ENCODE measurements at places on chromosomes 3 and 15. TPM values are rescaled to one million over a fixed set of nuclear protein-coding genes. Genes with fewer than 3 reads are reported as not detected.

Gene CCR9
- not detected for total RNA-seq

GRCh38 chr3:172800156-172800555 is 49.6 kb downstream of the ECT2 start:
- DNase-seq = no peak

DNA sequence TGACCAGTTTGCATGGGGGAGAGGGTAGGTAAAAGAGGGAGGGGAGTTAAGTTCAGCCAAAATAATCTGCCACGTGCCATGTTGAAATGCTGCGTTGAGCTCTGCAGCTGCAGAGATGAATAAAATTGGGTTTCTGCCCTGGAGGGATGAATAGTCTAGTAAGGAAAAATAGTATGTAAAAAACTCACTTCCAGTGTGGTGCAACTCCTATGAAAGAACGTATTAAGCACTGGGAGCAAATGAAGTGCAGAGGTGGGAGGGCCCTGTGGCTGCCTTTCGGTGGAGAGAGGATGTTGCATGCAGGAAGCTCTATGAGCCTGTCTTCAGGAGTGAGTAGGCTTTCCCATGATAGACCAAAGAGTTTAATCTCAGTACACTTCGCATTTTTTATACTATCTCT is 8.6 kb downstream of the CEP63 start:
- no peak for DNase-seq

Gene PPCDC
- total RNA-seq = 24.4 TPM

DNA sequence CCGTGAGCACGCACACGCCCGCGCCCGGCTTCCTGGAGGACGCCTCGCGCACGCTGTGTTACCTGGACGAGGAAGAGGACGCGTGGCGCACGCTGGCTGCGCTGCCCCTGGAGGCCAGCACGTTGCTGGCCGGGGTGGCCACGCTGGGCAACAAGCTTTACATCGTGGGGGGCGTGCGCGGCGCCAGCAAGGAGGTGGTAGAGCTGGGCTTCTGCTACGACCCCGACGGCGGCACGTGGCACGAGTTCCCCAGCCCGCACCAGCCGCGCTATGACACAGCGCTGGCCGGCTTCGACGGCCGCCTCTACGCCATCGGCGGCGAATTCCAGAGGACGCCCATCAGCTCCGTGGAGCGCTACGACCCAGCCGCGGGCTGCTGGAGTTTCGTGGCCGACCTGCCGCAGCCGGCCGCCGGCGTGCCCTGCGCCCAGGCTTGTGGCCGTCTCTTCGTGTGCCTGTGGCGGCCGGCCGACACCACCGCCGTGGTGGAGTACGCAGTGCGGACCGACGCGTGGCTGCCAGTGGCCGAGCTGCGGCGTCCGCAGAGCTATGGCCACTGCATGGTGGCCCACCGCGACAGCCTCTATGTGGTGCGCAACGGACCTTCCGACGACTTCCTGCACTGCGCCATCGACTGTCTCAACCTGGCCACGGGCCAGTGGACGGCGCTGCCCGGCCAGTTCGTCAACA is 890 bp downstream of the KBTBD13 start:
- no peak for DNase-seq

Gene SAMMSON
- total RNA-seq = not detected

GRCh38 chr3:184726497-184726896 is 14.6 kb upstream of the MAGEF1 start:
- no peak for DNase-seq

DNA sequence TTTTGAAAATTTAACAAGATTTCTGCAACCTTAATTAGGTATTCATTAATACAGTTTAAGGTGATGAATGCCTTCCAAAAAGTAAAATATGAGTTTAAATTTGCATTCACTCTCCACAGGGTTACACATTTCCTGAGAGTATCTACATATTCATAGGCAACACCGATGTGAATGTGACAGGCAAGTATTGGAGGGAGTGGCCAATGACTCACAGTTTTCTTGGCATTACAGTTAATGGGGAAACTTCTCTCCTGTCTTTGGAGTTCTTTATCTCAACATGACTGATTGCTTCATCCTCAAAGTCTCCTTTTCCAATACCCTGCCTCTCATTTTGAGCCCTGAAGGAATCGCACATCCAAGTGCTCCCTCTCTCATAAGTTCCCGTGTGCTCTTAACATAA is 181.9 kb upstream of the CHL1 start:
- peak; percentile 16 for DNase-seq
